ENCODE measurements at places on chromosomes 11 and 22. TPM values are rescaled to one million over a fixed set of nuclear protein-coding genes. Genes with fewer than 3 reads are reported as not detected.

The OR2AT4 gene
- not detected for total RNA-seq

The KIF18A gene
- total RNA-seq: 5.2 TPM

The IL18 gene
- 0.32 TPM for total RNA-seq

The PLEKHA7 gene
- 0.17 TPM for total RNA-seq

The MRGPRX4 gene
- not detected for total RNA-seq

The OR51B6 gene
- not detected for total RNA-seq

The KCNK7 gene
- 0.09 TPM for total RNA-seq

The GLB1L2 gene
- not detected for total RNA-seq
